ENCODE measurements at places on chromosomes 7 and 10. TPM values are rescaled to one million over a fixed set of nuclear protein-coding genes. Genes with fewer than 3 reads are reported as not detected.

DNA sequence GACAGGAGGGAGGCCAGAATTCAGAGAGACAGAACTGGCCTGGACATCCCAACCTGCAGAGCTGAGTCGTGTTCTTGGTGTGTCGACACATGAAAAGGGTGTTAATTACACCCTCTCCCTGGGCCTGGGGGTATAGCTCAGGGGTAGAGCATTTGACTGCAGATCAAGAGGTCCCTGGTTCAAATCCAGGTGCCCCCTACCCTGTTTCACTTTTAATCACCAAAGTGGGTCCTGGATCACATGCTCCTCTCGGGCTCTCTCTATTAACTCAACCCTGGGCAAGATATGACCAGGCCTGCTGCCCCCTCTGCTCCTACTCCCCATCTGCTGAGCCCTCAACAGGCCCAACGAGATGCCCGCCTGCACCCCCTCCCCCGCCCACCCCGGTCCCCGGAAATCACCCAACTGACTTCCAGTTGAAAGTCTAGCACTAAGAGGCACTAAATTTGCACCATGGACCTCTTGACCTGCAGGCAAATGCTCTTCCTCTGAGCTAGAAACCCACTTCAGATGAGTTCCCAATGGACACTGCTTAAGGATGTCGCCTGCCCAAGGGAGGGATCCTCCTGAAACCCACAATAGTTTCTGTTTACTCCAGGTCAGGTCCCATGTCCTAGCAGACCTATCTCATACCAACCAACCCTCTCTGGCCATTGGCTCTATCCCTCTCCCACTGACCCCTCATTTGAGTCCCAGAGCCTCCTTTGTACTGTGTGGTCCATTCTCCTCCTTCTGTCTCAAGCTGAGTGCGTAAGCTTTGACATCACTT is 137.6 kb downstream of the ZNF467 start:
- H3K4me3 ChIP-seq: 0 out of 2 replicates have a peak overlapping the region, but pooled peaks have one; percentile 2
- peak; percentile 73 for DNase-seq
- no peaks in the 10 kb centered on the region for H3K36me3 ChIP-seq
- H3K4me1 ChIP-seq: 0 out of 2 replicates have a peak, but pooled peaks cover 4% of the 10 kb centered on the region
- no peak overlapping the region for H3K27ac ChIP-seq

GRCh38 chr7:114409750-114410149 is 4.9 kb upstream of the FOXP2 start:
- no peaks in the 10 kb centered on the region for H3K27me3 ChIP-seq
- no peak overlapping the region for H3K27ac ChIP-seq
- no peak for DNase-seq
- no peaks in the 10 kb centered on the region for H3K36me3 ChIP-seq

- no peaks in the 10 kb centered on the region for H3K36me3 ChIP-seq
- peaks cover 7% of the 10 kb centered on the region for H3K4me1 ChIP-seq
- no peak overlapping the region for H3K4me3 ChIP-seq
- no peak overlapping the region for H3K27ac ChIP-seq
- peak; percentile 36 for DNase-seq
- H3K27me3 ChIP-seq: no peaks in the 10 kb centered on the region
Measured at GRCh38 chr7:30974605-30975255, 11.0 kb downstream of the GHRHR start.

GRCh38 chr7:129162732-129163131 is 18.2 kb downstream of the TSPAN33 start:
- H3K4me3 ChIP-seq: no peak overlapping the region
- no peak overlapping the region for H3K27ac ChIP-seq
- no peaks in the 10 kb centered on the region for H3K27me3 ChIP-seq
- DNase-seq: no peak

- H3K27me3 ChIP-seq: no peaks in the 10 kb centered on the region
- DNase-seq: no peak
- no peaks in the 10 kb centered on the region for H3K4me1 ChIP-seq
- no peaks in the 10 kb centered on the region for H3K36me3 ChIP-seq
- no peak overlapping the region for H3K27ac ChIP-seq
Measured at GRCh38 chr7:44378744-44379143, 53.4 kb upstream of the CAMK2B start.

GRCh38 chr10:27285093-27285492 is 44.5 kb upstream of the ACBD5 start:
- H3K4me1 ChIP-seq: no peaks in the 10 kb centered on the region
- H3K27ac ChIP-seq: no peak overlapping the region

DNA sequence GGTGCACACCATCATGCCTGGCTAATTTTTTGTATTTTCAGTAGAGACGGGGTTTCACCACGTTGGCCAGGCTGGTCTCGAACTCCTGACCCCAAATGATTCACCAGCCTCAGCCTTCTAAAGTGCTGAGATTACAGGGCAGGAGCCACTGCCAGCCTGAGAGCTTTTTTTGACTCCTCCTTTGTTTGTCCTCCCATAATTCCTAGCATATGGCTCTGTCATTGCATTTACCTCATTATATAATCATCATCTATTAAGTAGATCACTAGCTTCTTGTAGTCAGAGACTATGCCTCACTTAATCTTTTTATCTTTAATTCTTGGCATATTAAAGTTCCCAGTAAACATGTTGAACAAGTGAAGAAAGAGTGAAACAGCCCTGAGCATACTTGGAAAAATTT is 82.1 kb downstream of the CPEB3 start:
- no peak overlapping the region for H3K4me3 ChIP-seq
- no peaks in the 10 kb centered on the region for H3K36me3 ChIP-seq
- H3K27me3 ChIP-seq: no peaks in the 10 kb centered on the region
- DNase-seq: no peak
- no peaks in the 10 kb centered on the region for H3K4me1 ChIP-seq

DNA sequence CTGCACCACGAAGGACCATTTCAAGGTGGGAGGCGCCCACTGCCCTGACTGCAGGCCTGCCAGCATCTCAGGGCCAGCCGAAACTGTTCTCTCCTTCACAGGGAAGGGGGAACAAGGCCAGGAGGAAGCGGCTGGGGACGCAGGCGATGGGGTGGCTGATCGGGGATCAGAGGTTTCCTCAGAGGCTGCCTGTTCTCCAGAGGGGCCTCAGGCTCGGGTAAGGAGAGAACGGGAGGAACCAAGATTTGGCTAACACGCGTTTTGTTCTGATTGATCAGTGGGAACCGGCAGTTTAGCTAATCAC is 87.9 kb downstream of the DIP2C start:
- no peak for DNase-seq
- no peaks in the 10 kb centered on the region for H3K36me3 ChIP-seq
- H3K4me3 ChIP-seq: no peak overlapping the region
- no peaks in the 10 kb centered on the region for H3K4me1 ChIP-seq
- no peaks in the 10 kb centered on the region for H3K27me3 ChIP-seq

- H3K27ac ChIP-seq: no peak overlapping the region
- no peak overlapping the region for H3K4me3 ChIP-seq
- no peaks in the 10 kb centered on the region for H3K36me3 ChIP-seq
- H3K27me3 ChIP-seq: no peaks in the 10 kb centered on the region
- H3K4me1 ChIP-seq: peaks cover 21% of the 10 kb centered on the region
Measured at GRCh38 chr10:22623633-22624253, 90.6 kb downstream of the PIP4K2A start.

- peak overlapping the region; percentile 10 for H3K4me3 ChIP-seq
- H3K27me3 ChIP-seq: no peaks in the 10 kb centered on the region
- H3K4me1 ChIP-seq: peaks cover 16% of the 10 kb centered on the region
- H3K36me3 ChIP-seq: no peaks in the 10 kb centered on the region
Measured at GRCh38 chr10:71253981-71254818, 41.8 kb downstream of the UNC5B start.

DNA sequence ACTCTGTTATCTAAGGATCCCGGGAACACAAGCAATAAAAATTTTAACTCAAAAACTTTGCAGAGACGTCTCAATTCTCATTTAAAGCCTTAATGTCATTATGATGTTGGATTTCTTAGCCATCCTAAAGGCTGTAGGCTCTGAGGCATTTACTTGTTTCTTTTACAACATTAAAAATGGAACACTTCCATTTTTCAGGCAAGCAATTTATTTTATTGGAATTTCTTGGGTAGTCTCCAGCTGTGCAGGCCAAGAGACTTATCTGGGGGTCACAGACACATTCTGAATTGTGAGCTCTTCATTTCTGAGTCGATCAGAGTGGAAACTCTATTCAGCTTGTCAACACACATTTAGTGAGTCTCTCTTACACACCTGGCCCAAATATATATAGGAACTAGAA is 48.0 kb upstream of the KIF5B start:
- H3K4me3 ChIP-seq: no peak overlapping the region
- no peaks in the 10 kb centered on the region for H3K27me3 ChIP-seq
- no peak overlapping the region for H3K27ac ChIP-seq
- DNase-seq: no peak
- H3K4me1 ChIP-seq: no peaks in the 10 kb centered on the region

DNA sequence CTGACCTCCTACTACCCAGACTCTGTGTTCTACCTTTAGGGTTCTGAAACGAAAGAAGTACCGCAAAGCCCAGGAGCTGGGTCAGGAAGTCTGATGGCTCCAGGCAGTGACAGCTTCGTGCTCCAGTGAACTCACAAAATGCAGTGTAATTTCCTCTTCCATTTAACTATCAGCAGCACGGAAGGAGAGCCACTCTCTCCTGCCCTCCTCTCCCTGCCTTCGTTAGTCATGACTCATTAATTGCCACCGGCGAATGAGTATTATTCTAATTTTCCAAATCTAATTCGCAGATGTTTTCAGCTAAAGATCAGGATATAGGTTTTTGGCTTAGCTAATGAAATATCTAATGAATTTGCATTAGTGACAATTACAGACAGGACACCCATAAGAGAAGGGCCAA is 1262.0 kb downstream of the TYW1 start:
- H3K4me1 ChIP-seq: peaks cover 3% of the 10 kb centered on the region
- no peak overlapping the region for H3K27ac ChIP-seq
- no peak for DNase-seq
- no peak overlapping the region for H3K4me3 ChIP-seq

GRCh38 chr10:5762531-5762930 is 50.7 kb downstream of the GDI2 start:
- no peak overlapping the region for H3K27ac ChIP-seq
- no peaks in the 10 kb centered on the region for H3K27me3 ChIP-seq
- peaks cover 81% of the 10 kb centered on the region for H3K36me3 ChIP-seq
- no peaks in the 10 kb centered on the region for H3K4me1 ChIP-seq

DNA sequence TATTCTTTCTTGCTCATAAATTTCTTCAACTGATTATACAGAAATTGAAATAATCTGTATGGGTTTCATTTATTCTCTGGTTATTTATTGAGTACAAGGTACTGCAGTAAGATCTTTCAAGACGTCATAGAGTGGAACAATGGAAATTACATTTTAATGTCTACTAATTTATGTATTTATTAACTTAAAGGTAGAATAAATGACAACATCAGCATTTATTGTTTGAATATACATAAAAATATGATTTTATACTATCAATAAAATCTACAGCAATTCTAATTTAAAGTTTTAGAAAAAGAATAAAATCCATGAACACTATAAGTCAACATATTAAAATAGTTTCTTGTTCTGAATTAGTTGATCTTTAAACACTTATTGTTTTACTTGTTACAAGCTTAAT is 158.5 kb downstream of the AGMO start:
- no peaks in the 10 kb centered on the region for H3K36me3 ChIP-seq
- DNase-seq: no peak
- H3K4me1 ChIP-seq: peaks cover 3% of the 10 kb centered on the region
- H3K27ac ChIP-seq: no peak overlapping the region
- H3K27me3 ChIP-seq: no peaks in the 10 kb centered on the region

GRCh38 chr7:97075928-97076327 is 41.6 kb upstream of the SDHAF3 start:
- DNase-seq: no peak
- no peaks in the 10 kb centered on the region for H3K27me3 ChIP-seq
- no peak overlapping the region for H3K27ac ChIP-seq
- no peaks in the 10 kb centered on the region for H3K4me1 ChIP-seq
- no peak overlapping the region for H3K4me3 ChIP-seq
- H3K36me3 ChIP-seq: no peaks in the 10 kb centered on the region

DNA sequence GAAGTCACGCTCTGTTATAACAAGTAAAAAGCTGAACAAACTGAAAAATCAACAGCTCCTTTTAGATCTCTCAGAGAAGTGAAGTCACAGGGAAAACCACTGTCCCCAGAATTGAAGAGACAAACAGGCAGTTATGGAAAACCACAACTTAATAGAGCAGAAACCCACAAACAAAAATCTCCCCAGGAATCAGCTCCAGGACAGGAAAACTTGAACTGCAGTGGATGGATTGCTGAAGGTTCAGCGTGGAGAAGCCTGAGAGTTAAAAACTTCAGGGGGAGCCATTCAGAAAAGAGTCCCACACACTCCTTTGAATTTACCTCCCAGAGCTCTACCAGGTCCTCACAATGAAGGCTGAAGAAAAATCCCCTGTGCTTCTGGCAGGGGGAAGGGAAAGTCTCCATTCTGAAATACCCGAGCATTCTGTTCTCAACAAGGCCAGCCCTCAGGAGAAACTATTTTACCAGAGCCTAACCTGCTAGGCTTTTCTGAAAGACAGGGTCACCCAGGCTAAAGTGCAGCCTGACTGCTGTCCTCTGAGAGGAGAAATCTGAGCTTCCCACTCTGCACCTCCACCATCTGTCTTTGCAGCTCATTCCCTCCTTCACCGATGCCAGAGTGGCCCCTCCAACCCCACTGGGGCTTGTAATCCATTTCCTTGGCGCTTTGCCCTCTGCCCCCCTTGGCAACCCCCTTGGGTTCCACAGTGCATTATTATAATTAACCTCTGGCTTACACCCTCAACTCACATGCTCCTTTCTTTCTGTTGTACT is 65.0 kb upstream of the CCNY start:
- no peak overlapping the region for H3K27ac ChIP-seq
- H3K36me3 ChIP-seq: no peaks in the 10 kb centered on the region
- H3K4me1 ChIP-seq: no peaks in the 10 kb centered on the region

IL2RA gene
- not detected for total RNA-seq

DCLRE1A gene
- 11.4 TPM for total RNA-seq

RNLS gene
- total RNA-seq: 7.5 TPM

SFMBT2 gene
- total RNA-seq: 8.6 TPM

PLXDC2 gene
- total RNA-seq: 40.1 TPM

CPN1 gene
- 0.15 TPM for total RNA-seq

PDZD7 gene
- 0.88 TPM for total RNA-seq

XRCC2 gene
- total RNA-seq: 34.0 TPM

IDI1 gene
- total RNA-seq: 60.5 TPM

PON1 gene
- not detected for total RNA-seq

CYP2C8 gene
- 0.32 TPM for total RNA-seq

HERC4 gene
- 39.3 TPM for total RNA-seq

CH25H gene
- 0.56 TPM for total RNA-seq

Data from H1 (cell line).